ENCODE measurements at places on chromosomes 2 and 18.

DNA sequence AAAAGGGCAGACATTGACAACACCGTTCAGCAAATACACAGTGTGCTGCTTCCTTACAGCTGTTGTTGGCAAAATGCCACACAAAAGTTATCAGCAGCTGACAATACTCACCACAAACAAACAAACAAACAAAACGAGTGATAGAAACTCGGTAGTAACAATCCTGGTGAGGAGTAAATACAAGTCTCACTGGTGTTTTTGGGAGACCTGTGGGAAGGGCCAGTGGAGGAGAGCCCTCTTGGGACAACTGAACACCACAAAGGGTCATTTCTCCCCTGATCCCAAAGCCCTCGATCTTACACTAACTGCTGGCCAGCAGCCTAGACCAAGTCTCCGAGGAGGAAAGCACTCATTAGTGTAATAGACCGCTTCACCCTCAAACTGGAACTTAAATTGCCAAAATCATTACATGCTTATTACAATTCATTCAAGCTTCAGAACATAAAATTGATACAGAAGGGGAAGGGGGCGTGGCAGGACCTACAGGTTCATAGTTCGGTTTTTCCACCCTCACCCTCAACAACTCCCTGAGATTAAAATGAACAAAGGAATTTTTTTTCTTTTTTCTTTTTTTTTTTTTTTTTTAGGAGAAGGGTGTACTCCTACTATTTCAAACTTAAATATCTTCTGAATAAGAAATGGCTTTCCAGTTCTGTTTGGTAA lies 5.0 kb downstream of the AP1S3 start:
- no peak for DNase-seq

DNA sequence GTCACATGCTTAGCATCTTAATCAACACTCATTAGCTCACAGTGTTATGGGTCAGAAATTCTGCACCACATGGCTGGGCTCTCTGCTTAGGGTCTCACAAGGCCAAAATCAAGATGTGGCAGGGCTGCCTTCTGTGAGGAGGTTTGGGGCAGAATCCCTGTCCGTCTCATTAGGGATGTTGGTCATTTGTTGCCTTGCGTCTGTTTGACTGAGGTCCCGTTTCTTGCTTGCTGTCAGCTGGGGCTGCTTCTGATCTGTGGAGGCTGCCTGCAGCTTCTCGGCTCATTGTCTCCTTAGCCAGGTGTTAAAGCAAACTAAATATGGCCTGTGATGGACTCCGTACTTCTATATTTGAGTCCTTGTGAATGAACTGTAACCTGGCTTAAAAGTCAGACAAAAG lies 146.5 kb downstream of the NDUFA10 start:
- DNase-seq: no peak

DNA sequence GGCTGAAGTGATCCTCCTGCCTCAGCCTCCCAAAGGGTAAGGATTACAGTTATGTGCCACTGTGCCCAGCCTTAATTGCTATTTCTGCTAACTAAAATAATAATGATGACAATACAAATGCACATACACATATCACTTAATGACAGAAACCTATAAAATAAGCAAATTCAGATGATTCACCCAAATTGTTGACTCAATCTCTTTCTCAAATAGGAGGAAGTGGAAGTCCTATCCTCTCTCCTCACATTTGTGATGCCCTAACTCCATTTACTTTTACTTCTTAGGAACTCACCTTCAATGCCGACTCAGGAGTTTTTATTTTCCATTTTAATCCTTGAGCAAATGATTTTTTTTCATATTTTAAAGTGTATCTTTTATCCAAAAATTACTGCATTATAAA lies 24.5 kb upstream of the RAPH1 start:
- DNase-seq: no peak

- no peak for DNase-seq
Observed at GRCh38 chr2:47072728-47073191, 82.3 kb downstream of the STPG4 start.

DNA sequence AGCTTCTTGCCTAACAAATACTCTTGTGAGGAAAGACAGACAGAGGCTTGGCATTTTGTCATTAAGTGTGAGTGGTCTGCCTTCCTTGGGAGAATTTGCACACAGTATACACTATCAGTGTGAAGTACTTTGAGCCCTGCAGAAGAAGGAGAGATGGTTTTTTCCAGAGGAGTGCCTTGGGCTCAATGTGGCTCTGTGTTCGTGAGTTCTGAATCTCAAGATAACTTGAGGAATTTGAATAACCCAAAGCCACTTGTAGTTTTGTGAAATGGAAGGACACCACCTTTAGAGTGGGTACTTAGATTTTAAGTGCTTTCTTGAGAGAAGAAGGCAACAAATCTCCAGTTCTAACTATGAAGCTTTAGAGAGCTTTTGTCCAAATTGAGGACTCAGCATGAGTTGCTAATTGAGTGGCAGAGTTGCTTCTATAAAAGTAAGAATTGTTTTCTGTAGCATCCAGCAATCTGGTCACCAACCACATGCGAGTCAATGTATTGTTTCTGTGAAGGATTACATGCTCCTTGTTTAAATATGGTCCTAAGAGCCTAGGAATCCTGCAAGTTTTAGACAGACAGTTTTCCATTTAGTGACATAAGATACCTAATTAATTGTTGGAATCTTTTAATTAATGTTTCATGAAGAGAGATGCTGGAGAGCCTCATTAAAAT lies 68.3 kb downstream of the BABAM2 start:
- DNase-seq: no peak

All from muscle of arm (tissue), 14 donors.